H9 (cell line): ENCODE measurements at places on chromosomes 2 and 18.

DNA sequence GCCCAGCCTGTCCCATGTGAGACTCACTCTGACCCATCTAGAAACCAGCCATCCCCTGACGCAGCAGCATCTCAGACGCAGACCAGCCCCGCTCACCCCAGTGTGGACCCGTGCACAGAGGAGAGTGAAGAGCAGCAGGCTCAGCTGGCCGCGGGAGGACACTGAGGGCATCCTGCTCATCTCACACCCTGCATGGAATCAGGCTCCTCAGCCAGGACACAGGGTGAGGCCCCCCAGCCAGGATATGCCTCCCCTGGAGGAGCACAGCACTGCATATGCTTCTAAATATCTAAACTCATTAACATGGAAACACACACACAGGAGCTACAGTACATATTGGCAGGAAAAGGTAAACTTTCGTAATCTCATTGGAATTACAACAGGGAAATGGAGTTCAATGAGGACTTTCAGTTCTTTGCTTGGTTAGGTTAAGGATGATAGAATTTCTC lies 34.4 kb downstream of the NEMP2 start:
- H3K4me1 ChIP-seq: peaks cover 2% of the 10 kb centered on the region; the same call in 1 of the 2 replicates
- no peak overlapping the region for H3K27ac ChIP-seq
- H3K4me3 ChIP-seq: no peak overlapping the region
- no peaks in the 10 kb centered on the region for H3K36me3 ChIP-seq
- H3K27me3 ChIP-seq: no peaks in the 10 kb centered on the region

DNA sequence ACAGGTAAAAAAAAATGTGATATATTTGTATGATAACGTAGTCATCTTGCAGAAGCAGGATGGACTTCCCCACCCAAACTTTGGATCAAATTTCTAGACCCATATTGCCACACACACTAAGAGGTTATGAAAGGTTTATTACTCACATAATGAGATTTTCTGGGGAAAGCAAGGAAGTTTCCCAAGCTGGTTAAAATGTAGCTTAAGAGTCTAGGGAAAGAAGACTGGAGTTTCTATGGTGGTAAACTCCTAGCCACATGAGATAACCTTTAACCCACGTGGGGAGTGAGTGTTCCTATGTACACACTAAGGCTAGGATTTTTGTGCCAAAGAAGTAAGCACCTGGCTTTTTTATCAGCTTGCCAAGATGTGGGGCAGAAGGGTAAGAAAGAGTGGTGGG lies 335.7 kb upstream of the UBE2E3 start:
- H3K27ac ChIP-seq: no peak overlapping the region
- H3K36me3 ChIP-seq: no peaks in the 10 kb centered on the region
- H3K27me3 ChIP-seq: no peaks in the 10 kb centered on the region
- no peaks in the 10 kb centered on the region; the same call in 1 of the 2 replicates for H3K4me1 ChIP-seq
- H3K4me3 ChIP-seq: no peak overlapping the region

DNA sequence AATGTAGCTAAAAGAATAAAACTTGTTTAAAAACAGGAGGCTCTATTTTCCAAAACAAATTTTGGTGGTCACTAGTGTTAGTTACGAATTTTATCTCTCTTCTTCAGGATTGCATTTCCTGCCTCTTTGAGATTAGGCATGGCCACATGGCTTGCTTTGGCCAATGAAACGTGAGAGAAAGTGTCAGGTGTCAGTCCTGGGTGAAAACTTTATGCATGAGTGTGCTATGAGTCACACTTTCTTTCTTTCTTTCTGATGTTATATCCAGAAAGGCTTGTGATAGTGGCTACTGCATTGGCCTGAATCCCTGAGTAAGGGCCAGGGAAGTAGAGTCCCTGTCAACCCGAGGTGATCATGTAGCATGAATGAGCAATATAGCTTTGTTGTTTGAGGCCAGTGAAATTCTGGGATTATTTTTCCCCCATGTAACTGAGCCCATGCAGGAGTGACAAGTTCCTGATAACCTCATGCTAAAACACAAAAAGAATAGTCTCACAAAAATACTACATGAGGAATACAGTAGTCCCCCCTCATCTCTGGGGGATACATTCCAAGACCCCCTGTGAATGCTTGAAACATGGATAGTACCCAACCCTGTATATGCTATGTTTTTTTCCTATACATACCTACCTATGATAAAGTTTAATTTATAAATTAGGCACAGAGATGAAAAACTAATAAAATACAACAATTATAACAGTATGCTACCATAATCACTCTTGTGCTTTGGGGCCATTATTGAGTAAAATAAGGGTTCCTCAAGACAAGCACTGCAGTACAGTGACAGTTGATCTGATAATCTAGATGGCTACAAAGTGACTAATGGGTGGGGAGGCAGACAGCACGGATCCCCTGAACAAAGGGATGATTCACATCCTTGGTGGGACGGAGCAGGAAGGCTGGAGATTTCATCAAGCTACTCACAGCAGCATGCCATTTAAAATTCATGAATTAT lies 109.5 kb downstream of the CDC42EP3 start:
- no peak overlapping the region for H3K4me3 ChIP-seq
- H3K27ac ChIP-seq: no peak overlapping the region
- no peaks in the 10 kb centered on the region for H3K36me3 ChIP-seq
- peak; percentile 41 for DNase-seq

DNA sequence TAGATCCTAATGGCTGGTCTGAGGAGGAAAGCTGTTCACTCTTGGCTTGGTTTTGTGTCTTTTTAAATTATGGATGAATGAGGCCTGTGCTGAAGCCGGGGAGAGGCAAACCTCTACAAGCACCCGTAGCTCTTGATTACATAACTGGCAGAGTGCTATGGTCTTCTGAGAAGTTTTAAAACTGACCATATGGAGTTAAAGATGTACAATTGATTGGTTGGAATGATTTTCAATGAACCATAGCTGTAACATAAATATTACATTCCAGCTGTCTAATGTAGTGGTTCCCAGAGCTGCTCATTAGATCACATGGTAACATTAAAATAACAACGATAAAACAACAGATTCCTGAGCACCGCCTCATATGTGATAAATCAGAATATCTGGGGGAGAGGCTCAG lies 71.1 kb upstream of the MAP4K3 start:
- H3K36me3 ChIP-seq: peaks cover 2% of the 10 kb centered on the region; the same call in 1 of the 3 replicates
- peaks cover 6% of the 10 kb centered on the region; the same call in 1 of the 2 replicates for H3K4me1 ChIP-seq
- H3K27ac ChIP-seq: no peak overlapping the region
- no peak for DNase-seq
- H3K4me3 ChIP-seq: no peak overlapping the region

GRCh38 chr2:119659601-119660342 lies 19.2 kb upstream of the TMEM177 start:
- peak; percentile 50 for DNase-seq
- no peaks in the 10 kb centered on the region for H3K4me1 ChIP-seq
- H3K27me3 ChIP-seq: no peaks in the 10 kb centered on the region; the same call in 1 of the 2 replicates
- no peak overlapping the region for H3K27ac ChIP-seq
- H3K36me3 ChIP-seq: no peaks in the 10 kb centered on the region
- no peak overlapping the region for H3K4me3 ChIP-seq

DNA sequence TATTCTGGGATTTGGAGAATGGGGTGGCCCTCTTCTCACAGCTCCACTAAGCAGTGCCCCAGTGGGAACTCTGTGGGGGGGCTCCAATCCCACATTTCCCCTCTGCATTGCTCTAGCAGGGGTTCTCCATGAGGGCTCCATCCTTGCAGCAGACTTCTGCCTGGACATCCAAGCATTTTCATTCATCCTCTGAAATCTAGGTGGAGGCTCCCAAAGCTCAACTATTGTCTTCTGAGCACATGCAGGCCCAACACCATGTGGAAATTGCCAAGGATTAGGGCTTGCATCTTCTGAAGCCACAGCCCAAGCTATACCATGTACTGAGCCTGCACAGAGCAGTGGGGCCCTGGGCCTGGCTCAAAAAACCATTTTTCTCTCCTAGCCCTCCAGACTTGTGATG lies 162.4 kb upstream of the CWC22 start:
- no peak overlapping the region for H3K4me3 ChIP-seq
- H3K36me3 ChIP-seq: peaks cover 26% of the 10 kb centered on the region
- DNase-seq: no peak
- H3K4me1 ChIP-seq: no peaks in the 10 kb centered on the region
- H3K27ac ChIP-seq: no peak overlapping the region

- no peaks in the 10 kb centered on the region for H3K36me3 ChIP-seq
- H3K4me3 ChIP-seq: no peak overlapping the region
- no peaks in the 10 kb centered on the region for H3K4me1 ChIP-seq
Observed at GRCh38 chr2:49686291-49686690, 532.0 kb upstream of the FSHR start.

- no peaks in the 10 kb centered on the region for H3K27me3 ChIP-seq
- no peak overlapping the region for H3K4me3 ChIP-seq
- H3K27ac ChIP-seq: no peak overlapping the region
- no peaks in the 10 kb centered on the region for H3K36me3 ChIP-seq
Observed at GRCh38 chr2:200618590-200619021, 32.8 kb downstream of the AOX1 start.

- H3K27me3 ChIP-seq: no peaks in the 10 kb centered on the region
- no peak overlapping the region for H3K4me3 ChIP-seq
- no peak overlapping the region for H3K27ac ChIP-seq
- H3K36me3 ChIP-seq: peaks cover 20% of the 10 kb centered on the region
Observed at GRCh38 chr2:45578056-45578843, 32.8 kb downstream of the SRBD1 start.

DNA sequence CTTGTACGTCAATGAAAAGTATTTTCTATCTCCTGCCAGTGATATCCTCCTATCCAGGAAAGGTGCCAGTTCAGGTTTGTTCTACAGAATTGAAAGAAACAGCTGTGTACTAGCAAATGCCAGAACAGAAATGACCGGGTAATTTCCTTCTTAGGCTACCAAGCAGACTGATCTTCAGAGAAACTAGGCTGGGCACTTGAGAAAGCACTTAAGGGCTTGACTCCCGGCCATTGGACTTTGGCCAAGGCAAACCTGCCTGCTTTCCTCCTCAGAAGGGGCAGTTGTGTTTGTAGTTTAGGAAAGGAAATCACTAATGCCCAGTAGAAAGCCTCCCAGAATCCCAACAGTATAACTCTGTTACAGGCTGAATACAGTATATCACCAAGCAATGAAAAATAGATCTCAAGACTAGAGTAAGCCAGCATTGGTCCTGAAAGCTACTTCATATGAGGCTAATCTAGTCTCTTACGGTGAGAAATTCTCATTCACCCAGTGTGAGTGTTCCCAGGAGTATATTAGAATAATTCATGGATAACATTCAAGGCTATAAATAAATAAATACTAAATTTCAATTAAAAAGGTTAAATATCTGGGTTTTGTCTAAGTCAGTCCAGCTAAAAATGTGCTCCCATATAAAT lies 43.0 kb upstream of the COL5A2 start:
- no peaks in the 10 kb centered on the region for H3K36me3 ChIP-seq
- no peak overlapping the region for H3K4me3 ChIP-seq
- peaks cover 2% of the 10 kb centered on the region; the same call in 1 of the 2 replicates for H3K4me1 ChIP-seq

DNA sequence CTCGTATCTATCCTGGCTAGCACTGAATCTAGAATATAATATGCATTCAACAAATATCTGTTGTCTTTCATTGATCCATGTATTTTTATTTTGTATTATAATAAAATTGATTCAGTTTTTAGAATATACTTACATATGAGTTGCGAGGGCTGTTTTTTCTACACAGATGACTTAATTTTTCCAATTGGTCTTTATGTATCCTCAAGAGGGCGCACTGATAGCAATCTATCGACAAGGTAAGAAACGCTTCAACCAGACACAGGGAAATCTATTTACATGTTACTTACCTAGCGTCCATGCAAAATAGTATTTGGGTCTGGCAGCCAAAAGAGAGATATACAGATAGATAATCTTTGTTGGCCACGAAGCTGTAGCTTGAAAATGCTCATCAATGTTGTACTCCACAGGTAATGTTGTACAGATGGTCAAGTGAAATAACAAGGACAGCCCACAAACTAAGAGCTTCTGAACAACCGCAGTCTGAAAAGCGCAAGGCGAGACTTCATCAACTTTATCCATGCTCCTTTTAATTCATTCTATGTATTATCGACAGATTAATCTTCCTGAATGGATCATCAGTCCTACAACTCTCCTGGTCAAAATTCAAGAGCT lies 35.5 kb upstream of the KIDINS220 start:
- H3K4me3 ChIP-seq: no peak overlapping the region
- H3K27ac ChIP-seq: no peak overlapping the region
- 0 out of 2 replicates have a peak, but pooled peaks cover 3% of the 10 kb centered on the region for H3K36me3 ChIP-seq
- no peak for DNase-seq
- H3K27me3 ChIP-seq: no peaks in the 10 kb centered on the region
- no peaks in the 10 kb centered on the region for H3K4me1 ChIP-seq

DNA sequence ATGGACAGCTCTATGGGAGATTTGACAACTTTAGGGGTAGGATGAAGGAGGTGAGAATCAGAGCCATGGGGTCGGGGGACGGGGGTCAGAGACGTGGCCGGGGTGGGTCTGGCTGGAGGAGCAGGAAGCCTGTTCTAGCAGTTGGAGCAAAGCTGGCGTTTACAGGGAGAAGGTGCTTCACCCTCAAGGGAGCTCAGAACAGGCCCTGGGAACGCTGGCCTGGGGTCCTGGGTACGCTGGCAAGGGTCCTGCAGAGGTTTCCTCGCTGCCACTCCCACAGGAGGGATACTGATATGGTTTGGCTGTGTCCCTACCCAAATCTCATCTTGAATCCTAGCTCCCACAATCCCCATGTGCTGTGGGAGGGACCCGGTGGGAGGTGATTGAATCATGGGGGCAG lies 205.0 kb upstream of the ARL4C start:
- peaks cover 17% of the 10 kb centered on the region for H3K36me3 ChIP-seq
- DNase-seq: no peak
- H3K27me3 ChIP-seq: no peaks in the 10 kb centered on the region
- no peak overlapping the region for H3K27ac ChIP-seq

GRCh38 chr2:104405623-104406022 lies 448.3 kb upstream of the POU3F3 start:
- no peak for DNase-seq
- no peaks in the 10 kb centered on the region for H3K27me3 ChIP-seq
- peaks cover 2% of the 10 kb centered on the region; the same call in 1 of the 2 replicates for H3K4me1 ChIP-seq
